ENCODE measurements at places on chromosomes 4 and X.

GRCh38 chrX:77953302-77953701 lies 16.1 kb downstream of the PGAM4 start:
- DNase-seq = no peak

DNA sequence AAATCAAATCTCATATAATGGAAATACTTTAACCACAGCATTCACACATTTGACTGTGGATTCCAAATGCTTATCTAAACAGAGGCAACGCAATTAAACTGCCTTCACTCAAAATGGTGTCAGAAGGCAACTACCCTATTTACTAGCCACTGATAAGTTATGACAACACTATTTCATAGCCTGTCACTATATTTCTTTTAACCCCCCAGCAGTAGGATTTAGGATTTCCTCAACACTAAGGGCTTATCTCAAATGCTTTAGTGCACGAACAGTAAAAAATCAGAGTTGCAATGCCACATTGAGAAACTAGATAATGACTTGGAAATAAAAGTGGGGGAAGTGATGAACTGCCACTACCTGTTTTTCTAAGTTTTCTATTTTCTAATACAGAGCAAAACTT lies 66.7 kb downstream of the DHX15 start:
- no peak for DNase-seq

GRCh38 chrX:153361781-153362397 lies 27.9 kb downstream of the ZNF275 start:
- DNase-seq = no peak

DNA sequence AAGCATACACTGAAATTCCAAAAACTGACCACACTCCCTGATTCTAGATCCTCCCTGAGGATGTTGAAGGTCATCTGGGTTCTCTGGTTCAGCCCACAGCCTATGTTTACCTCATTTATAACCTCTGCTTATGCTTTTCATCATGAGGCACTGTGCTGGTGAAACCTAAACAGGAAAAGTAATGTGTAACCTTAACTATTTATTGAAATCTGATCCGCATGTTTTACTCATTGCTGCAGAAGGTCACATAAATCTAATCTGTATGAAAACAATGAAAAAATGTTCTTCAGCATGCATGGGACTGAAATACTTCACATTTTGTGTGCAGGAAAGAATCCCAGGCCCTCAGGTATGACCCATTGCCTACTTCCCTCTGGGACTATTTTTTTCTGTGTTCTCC lies 30.3 kb downstream of the UCHL1 start:
- DNase-seq = no peak

DNA sequence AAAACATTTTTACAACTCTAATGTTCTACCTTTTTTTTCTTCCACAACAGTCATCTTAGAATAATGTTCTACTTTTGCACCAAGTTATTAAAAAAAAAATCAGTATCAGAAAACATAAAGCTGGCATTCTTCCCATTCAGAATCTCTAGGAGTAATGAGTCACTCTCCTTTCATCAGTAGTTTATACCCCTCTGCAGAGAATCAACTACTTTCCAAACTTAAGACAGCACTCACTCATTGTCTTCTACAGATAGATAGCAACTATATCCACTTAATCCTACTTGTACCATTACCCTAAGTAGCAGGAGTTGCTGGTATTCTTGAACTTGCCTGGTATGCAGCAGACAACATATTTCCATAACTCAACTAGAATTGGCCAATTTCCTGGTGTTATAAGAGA lies 3.2 kb downstream of the TIGD4 start:
- no peak for DNase-seq

DNA sequence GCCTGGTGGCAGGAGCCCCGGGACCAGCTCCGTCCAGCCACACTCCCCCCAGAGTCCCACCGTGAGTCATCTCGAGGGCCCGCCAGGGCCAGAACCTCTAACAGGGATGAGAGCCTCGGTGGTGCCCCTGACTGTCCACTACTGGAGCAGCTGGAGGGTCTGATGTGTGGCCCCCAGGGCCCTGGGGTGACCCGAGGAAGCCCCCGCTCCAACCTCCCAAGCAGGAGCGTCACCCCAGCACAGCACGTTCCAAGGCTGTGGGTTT lies 135.9 kb upstream of the NKX1-1 start:
- DNase-seq = no peak

DNA sequence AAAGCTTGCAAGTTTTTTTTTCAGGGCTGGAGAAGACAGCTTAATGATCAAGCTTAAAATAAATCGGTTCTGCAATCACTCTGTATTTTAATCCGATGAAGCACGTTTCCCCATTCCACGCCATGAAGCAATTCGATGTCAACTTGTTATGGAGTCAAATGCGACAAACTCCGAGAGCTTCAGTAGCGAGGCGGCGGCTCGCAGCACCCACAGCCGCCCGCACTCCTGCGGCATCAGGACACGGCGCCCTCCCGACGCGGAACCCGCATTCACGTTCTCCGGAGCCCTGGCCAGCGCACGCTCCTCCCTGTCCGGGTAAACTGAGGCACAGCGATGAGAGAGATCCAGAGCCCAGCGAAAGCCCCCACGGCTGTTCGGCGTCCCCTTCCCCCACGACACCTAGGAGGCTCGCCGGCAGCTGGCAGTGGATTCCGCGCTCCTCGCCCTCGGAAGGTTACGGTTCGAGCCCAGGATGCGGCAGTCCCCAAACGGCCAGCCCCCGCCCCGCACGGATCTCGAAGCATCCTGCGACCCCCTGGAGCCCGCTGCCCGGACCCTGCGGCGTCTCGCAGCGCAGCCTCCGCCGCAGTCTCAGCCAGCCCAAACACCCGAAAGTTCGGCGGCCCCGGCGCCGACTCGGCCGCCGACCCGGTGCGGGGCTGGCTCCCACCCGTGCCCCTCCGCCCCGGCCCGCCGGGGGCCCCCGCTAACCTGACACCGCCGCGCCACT lies 507 bp downstream of the MFAP3L start:
- no peak for DNase-seq

- DNase-seq = no peak
These were observed 89.0 kb downstream of the MXRA5 start for GRCh38 chrX:3257471-3257870.

- no peak for DNase-seq
These were observed 73.6 kb downstream of the DHRSX start for GRCh38 chrX:2427147-2427546.

- no peak for DNase-seq
These were observed 35.7 kb upstream of the ANK2 start for GRCh38 chr4:113013751-113014150.

DNA sequence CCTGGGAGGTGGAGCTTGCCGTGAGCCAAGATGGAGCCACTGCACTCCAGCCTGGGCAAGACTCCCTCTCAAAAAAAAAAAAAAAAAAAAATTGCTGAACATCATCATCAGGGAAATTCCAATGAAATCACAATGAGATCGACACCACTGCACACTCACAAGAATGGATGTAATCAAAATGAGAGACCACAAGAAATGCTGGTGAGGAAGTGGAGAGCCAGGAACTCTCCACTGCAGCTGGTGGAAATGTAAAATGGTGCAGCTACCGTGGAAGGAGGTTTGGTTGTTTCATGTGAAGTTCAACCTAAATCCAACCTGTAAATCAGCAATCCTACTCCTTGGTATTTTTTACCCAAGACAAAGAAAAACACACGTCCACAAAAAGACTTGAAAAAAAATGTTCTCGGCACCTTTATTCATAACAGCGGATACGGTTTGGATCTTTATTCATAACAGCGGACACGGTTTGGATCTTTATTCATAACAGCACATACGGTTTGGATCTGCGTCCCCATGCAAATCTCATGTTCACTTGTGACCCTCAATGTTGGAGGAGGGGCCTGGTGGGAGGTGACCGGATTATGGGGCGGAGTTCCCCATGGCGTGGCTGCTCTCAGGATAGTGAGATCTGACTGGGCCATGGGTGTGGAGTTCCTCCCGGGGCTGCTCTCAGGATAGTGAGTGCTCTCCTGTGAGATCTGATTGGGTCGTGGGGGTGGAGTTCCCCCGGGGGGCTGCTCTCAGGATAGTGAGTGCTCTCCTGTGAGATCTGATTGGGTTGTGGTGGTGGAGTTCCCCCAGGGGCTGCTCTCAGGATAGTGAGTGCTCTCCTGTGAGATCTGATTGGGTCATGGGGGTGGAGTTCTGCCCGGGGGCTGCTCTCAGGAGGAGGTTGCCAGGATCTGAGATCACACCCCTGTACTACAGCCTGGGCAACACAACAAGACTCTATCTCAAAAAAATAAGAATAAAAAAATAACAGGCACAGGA lies 7.7 kb downstream of the GAK start:
- DNase-seq = no peak

DNA sequence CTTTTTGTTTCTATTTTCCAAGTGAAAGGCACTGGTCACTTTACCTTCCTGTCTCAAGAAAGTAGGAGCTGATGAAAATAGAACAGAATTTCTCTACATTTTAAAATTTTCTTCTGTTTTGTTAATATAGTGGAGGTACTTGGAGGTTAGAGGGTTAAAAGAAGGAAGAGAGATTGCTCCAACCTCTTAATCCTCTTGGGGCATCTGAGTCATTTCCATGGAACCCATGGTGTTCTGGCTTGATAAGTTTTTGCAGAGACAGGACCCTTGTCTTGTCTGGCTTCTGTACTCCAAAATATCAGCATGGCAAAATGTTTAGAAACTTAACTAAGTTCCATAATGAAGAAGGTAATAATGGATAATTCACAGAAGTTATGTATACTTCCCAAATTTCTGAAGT lies 727.2 kb downstream of the C4orf33 start:
- no peak for DNase-seq

DNA sequence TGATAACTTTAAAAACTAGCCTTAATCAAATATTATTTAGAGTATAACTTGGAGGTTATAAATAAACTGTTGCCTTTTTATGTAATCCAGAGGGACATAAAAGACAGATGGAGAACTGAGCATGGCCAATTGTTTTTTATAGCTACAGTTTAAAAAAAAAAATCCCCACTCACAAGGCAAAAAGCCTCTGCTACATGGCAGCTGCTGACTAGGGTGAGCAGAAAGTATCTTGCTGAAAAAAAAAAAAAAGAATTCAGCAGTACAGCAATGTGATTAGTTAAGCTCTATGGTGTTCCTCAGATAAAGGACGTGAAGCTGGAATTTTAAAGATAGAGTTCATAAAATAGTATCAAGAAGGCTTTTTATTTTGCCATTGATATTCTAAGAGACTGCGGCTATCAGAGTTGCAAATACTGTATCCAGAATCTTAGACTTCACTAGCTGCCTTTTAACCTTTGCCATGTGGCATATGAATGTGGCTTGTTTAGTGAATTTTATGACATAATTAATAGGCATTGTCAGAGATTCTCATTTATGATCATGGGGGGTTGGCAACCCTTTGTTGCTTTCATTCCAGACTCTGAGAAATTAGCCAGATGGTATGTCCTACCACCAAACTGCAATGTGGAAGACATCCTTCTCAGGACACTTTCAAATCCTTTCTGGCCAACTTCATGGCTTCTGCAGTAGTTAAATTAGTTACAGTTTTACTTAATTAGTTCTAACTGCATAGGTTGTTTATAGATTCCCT lies 498.0 kb downstream of the STPG2 start:
- DNase-seq = no peak

DNA sequence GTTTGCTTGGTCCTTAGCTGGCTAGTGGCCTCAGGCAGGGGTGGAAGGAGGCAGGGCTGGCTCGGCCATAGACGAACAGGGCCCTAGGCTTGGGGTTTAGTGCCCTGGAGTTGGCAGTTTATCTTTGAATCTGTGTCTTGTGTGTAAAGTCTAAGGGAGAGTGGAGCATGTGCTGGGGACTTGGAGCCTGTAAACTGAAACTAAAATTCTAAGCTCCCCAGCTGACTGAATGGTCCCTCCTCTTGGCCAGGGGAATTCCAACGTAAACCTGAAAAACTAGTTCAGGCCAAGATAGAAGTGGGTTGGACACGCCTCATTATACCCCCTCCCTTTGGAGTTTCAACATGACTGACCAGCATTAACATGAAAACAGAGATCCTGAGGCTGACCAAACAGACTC lies 46.1 kb upstream of the GPR78 start:
- DNase-seq = no peak

GRCh38 chrX:32451954-32452695 lies 759.2 kb downstream of the DMD start:
- no peak for DNase-seq

DNA sequence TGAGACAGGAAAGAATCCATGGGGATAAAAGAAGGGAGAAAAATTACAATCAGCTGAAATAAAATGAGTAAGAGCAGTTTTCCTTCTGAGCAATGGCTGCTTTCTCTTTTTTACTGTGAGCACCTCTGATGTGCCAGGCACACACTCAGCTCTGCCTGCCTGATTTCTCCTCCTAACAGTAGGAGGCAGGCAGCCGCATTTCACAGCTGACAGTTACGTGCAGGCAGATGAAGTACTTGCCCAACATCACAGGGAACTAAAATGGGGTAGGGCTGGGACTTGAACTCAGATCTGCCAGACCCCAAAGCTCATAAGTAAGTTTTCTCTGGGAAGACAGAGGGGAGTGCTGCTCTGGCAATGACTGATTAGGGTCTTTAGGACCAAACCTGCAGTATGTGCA lies 54.6 kb downstream of the C4orf50 start:
- DNase-seq = no peak

GRCh38 chr4:5409237-5409636 lies 299.1 kb downstream of the EVC2 start:
- no peak for DNase-seq

DNA sequence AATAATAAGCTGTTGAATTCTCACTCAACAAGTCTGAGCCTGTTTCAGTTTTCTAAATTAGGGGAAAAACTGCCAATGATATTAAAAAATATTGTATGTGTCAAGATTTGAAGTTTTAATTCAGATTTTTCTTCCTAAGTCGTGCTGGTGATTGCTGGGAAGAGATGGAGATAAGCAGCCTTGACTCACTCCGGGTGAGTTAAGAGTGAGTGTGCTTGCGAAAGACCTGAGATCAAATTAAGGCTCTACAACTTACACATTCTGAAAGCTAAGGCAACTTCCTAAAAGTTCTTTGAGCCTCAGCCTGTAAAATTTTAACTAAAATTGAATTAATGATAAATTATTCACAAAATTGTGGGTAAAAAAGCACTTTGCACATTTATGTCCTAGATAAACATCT lies 1441.2 kb downstream of the PCDH7 start:
- no peak for DNase-seq

- DNase-seq = no peak
These were observed 327.9 kb upstream of the PITX2 start for GRCh38 chr4:110950731-110951130.

DNA sequence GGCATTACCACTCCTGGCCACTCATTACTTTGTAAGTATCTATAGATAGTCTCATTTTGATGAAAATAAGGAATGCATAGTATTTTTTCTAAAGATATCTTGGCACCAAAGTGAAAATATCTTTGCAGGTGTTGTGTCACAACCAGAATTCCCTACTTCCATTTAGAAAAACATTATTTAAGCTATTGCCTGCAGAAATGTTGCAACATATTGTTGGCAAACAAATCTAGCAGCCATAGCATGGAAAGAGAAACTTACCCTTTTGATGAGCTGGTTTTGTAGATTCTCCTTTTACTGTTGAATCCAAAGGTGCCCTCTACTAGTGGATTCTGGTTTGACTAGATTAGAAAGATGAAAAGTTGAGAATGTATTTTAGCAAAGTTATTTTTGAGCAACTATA lies 138.8 kb downstream of the AREG start:
- no peak for DNase-seq
